Thoracic aorta endothelial cell (primary cell): ENCODE measurements at places on chromosomes 5 and 9. TPM values are rescaled to one million over a fixed set of nuclear protein-coding genes. Genes with fewer than 3 reads are reported as not detected.

Gene KCNV2
- not detected in 2 replicates for total RNA-seq

Gene ANKRD31
- total RNA-seq: under 0.01 and 0.07 TPM in 2 replicates

Gene MORN5
- total RNA-seq: not detected in 2 replicates

Gene MZB1
- total RNA-seq: 0.07 TPM in 1 of 2 replicates, not detected in the other

Gene TXNDC8
- total RNA-seq: not detected in 2 replicates

Gene OR2S2
- total RNA-seq: not detected in 2 replicates

Gene NRG2
- 0.27 and 0.93 TPM in 2 replicates for total RNA-seq

Gene DROSHA
- 65.9 and 83.8 TPM in 2 replicates for total RNA-seq

Gene NSUN2
- total RNA-seq: 72.3 and 86.8 TPM in 2 replicates

Gene FGF18
- 0.07 TPM in 1 of 2 replicates, not detected in the other for total RNA-seq

Gene ACTL7A
- total RNA-seq: not detected in 2 replicates

Gene NR2F1-AS1
- 19.1 and 21.5 TPM in 2 replicates for total RNA-seq

Gene MEIKIN
- not detected in 2 replicates for total RNA-seq

Gene SMIM32
- total RNA-seq: not detected in 2 replicates

Gene SPACA9
- total RNA-seq: 2.0 TPM in 2 replicates

Gene PCDHA7
- total RNA-seq: 0.07 and 0.40 TPM in 2 replicates
